Mammary microvascular endothelial cell (primary cell): ENCODE measurements at places on chromosomes 12 and 14. TPM values are rescaled to one million over a fixed set of nuclear protein-coding genes. Genes with fewer than 3 reads are reported as not detected.

The CMTM5 gene
- not detected in 2 replicates for total RNA-seq

The DDN gene
- under 0.01 TPM in 1 of 2 replicates, not detected in the other for total RNA-seq

The DEGS2 gene
- total RNA-seq: 0.10 TPM in 1 of 2 replicates, not detected in the other

The SMARCC2 gene
- total RNA-seq: 40.6 and 44.5 TPM in 2 replicates
